Fibroblast of skin of abdomen (primary cell): ENCODE measurements at places on chromosomes 12 and 14.

DNA sequence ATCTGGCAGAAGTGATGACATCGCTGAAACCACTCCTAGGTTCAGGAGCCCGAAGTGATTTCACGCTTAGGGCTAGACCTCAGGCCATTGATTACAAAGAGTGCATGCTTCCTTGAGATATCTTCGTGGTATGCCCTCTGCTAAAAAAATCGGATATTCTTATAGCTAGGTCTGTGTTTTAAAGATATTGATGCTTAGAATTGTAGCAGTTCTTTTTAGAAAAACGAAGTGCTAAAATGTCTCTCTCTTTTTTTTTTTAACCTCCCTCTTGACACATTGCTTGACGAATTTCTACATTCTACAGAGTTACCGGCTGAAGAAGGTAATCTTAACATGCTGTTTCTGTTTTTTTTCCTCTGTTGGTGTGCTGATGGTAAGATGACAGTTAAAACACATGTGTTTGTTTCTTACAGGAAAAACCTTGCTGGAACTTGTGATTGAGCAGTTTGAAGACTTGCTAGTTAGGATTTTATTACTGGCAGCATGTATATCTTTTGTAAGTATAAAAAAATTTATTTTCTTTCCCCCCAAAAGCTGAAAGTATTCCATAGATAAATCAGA, 1.3 kb downstream of the ATP2A2 start:
- peak; percentile 50 for DNase-seq

DNA sequence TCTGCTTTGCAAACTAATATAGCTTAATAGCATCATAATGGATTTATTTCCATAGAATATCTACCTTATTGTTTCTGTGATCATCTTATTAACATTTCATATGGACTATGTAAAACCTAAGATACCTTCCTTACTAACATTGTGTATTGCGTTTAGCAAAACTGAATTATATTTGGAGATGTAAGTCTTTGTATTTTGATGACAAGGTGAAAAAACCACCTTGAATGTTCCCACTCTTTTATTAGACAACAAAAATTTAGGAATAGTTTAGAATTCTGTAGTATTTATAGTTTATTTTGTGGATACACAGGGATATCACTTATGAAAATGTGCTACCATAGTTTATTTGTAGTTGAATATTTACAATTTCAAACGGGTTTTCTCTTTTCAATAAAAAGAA, 32.0 kb downstream of the RASSF8 start:
- DNase-seq = no peak

DNA sequence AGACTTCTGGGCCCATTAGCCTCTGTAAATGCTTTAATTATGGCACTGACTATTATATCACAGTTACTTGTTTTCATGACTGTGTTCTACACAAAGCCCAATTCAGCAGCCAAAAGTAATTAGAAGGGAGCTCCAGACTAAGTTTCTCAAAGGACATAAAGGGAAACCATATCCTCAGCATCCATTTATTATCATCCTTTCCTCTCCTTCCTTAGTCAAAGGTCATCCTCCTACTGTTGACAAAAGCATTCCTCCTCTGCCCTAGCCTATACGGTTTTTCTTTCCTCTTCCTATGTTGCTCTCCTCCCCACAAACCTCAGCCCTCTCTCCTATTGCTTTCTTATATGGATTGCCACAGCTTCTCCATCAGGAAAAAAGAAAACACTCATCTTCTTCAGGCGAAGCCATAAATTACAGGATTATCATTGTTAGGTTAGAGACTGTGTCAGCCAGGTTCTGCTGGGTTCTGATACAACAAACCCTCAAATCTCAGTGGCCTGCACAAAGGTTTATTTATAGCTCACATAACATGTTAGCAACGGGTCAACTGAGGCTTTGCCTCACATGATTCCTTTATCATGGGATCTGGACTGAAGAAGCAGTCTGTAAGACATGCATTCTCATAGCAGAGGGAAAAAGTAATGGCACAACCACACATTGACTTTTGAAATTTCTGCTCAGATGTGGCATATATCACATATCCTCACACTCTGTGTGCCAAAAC, 207.2 kb downstream of the SLC5A8 start:
- DNase-seq = no peak

DNA sequence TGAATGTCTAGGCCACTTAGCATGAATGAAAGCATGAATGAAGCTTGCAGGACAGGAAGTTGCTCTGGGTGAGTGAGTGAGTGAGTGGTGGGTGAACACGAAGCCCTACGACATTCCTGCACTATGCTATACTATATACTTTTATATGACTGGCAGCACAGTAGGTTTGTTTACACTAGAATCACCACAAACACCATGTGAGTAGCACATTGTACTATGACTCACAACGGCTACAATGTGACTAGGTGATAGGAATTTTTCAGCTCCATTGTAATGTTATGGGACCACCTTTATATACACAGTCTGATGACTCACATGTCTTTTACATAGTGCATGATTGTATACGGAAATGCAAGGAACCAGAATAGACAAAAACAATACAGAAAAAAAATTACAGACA, 1480.2 kb downstream of the AACS start:
- peak; percentile 5 for DNase-seq

GRCh38 chr14:77378701-77379100, 1.5 kb downstream of the SAMD15 start:
- DNase-seq = no peak

DNA sequence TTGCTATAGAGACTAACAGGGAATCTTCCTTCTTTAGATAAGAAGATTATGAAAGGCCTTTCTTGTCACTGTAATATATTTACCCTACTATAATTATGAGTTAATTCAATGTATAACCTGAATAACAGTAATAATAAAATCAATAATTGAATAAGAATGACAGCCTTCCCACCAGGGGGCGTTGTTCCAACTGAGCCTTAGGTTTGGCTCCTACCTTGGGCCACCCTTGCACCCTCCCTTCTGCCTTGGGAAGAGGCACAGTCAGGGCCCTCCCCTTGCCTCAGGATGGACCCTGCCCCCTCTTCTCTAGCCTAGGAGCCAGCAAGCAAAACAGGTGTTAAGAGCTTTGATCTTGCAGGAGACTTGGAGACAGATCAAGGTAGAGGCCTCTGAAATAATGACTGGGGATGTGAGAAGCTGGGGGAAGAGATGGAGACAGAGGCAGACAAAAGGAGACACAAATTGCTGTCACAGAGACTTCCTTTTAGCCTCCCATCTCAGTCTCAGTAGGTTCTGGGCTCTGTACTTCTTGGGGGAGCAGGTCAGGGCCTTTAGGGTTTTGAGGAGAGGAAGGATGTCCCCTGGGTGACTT, 40.1 kb upstream of the CISTR start:
- no peak for DNase-seq

DNA sequence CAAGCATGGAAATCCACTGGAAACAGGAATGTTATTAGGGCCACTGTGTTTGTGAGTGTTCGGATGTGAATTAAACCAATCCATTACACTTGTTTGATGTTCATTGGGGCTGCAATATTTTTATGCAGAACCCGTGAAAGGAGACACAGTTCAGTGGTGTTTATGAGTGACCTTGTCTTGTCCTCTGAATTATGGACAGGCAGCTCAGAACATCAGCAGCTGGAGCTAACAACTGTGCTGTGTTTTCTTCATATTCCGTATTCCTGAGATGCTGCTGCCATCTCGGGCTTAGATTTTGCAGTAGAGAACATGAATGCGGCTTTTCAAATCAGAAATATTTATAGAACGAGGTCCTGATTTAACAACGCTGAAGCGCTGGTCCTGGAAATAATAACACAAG, 20.3 kb upstream of the CACNA1C start:
- no peak for DNase-seq

DNA sequence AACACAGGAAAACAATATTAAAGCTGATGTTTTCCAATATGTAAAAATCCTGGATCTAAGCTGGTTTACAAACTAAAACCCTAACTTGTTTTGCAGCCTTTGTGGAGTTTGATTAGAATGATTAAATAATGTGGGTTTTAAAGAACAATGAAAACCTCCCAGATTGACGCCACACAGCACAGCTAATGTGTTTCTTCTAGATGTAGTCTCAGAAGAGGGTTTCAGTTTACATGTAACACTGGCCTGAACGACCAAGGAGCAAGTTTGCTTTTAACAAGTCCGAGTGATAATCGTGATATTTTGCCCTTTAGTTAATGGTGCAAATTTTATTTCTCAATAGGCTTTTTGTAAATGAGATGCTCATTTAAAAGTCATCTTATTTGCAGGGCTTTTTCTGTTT, 11.0 kb downstream of the HMGA2 start:
- no peak for DNase-seq

- no peak for DNase-seq
Measured at GRCh38 chr12:6770600-6770999, 1.7 kb upstream of the LAG3 start.

GRCh38 chr14:74147571-74147970, 62.8 kb downstream of the LIN52 start:
- DNase-seq = no peak
